Panc1 (cell line): ENCODE measurements at places on chromosomes 7 and 10. TPM values are rescaled to one million over a fixed set of nuclear protein-coding genes. Genes with fewer than 3 reads are reported as not detected.

DNA sequence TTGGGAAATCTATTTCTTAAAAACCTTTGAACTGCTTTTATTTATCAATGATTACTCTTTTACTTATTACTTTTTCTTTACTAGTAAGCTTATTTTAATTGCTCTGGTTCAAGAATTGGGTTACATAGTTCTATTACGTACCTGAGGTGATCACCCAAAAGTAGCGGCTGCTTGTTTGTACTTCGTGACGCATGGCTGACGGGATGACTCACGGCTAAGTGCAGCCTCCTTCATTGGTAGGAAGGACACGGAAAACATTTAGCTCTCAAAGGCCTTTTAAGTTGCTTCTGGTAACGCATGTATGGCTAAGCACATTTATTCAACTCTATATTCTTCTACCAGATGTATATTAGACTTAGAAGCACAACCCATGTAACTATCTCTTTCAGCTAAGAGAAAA lies 285.8 kb upstream of the SP4 start:
- DNase-seq: no peak

AMPH gene
- total RNA-seq: not detected

DNA sequence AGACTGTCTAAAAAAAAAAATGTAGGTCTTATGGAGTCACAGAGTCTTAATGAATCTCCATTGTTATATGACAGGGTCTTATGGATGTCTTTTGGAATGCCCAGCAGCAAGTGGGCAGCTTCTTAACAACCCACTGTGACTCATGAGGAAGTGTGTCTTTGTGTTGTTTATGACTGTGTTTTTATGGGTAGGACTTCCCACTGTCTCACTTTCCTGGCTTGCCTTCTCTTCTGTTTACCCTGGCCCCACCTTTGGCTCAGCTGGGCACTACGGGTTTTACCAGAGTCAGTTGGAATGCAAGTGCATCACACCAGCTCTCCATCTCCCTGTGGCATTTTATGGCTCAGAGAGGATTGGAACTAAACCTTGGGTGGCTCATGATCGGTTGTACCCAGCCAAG lies 580.5 kb downstream of the AUTS2 start:
- DNase-seq: no peak

DNA sequence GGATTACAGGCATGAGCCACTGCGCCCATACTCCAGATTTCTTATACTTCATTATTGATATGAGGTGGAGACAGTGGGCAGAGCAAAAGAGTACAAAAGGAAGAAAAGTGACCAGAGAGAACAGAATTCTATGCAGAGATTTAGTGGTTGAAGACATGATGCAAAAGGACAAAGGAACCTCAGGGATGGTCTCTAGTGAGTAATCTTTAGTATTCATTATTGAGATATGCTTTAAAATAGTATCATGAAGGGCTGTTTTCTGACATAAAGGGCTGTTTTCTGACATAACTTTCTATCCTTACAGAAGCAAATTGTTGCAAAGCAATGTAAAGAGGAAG lies 81.2 kb upstream of the OIT3 start:
- DNase-seq: no peak
